Activated T-cell treated with anti-CD3 and anti-CD28 coated beads for 1 hour (primary cell): ENCODE measurements at places on chromosomes 12 and 14.

- DNase-seq, result no peak
Measured at GRCh38 chr12:107356266-107356936, 263.1 kb upstream of the CRY1 start.

DNA sequence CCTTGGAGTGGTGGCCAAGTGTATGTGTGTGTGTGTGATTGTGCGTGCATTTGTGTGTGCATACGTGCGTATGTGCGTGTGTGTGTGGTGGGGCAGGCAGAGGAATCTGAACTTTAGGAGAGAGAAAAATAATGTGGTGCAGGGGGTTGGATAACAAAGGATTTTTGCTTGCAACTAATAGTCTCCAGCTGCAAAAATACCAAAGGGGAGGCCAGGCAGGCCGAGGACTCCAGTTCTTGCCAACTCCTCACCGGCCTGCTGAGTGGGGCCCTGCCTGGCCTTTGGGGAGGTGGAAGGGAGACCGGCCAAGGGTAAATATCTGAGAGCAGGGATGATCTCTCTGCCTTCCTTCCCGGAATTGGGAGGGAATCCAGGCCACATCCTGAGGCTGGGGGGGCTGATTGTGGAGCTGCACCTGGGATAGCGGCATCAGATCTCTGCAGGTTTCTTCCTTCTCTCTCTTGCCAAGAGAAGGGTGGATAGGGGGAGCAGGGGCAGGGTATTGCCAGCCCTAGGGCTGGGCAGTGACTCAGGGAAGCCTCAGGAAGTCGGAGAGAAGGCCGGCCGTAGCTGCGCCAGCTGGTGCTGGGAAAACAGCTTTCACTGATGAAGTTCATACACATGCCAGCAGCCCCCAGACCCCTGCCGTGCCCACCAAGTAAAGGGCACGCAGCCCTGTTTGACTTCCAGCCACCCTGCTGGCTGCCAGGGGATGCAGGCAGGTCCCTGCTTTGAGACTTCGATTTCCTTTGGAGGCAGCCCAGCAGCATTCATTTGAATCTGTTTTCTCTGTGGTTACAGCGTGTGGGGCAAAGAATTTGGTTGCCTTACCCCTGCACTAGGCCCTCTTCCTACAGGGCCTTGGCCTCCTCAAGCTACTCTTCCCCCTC is 4.6 kb upstream of the LRP1-AS start:
- DNase-seq, result no peak

DNA sequence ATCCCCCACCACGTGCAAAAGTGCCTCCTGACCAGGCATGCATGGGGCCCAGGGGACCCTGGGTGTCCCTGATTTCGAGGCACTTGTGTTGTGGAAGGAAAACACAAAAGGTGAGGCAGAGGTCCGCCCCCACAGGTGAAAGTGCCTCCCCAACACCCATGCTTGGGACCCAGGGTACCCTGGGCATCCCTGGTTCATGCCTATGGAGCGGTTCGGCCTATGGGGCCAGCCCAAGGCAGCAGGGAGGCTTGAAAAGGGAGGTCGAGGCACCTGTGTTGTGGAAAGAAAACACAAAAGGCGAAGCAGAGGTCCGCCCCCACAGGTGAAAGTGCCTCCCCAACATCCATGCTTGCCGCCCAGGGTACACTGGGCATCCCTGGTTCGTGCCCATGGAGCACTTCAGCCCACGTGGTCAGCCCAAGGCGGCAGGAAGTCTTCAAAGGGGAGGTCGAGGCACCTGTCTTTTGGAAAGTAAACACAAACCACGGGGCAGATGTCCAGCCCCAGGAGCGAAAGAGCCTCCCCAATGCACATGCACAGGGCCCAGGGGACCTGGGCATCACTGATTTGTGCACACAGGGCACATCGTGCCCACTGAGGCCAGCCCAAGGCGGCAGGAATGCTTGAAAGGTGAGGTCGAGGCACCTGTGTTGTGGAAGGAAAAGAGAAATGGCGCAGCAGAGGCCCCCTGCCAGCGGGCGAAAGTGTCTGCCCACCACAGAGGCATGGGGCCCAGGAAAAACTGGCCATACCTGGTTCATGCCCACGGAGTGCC is 375.5 kb downstream of the ALG10 start:
- DNase-seq, result no peak

DNA sequence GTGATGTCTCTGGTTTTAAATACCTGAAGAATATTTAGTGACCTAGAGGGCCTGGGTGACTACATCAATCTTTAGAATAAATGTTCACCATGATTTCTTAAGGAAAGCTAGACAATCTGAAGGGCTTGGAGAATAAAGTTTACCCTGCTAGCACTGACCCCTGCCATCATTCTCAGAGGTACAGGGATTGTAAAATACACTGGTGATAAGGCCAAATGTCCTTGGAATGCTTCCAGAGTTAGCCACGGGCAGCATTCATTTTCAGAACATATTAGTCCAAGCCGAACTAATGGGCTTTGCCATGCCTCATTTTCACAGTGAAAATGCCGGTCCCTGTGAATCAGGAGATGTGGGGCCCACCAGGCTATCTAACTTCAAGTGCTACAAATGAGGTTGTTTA is 1381.7 kb upstream of the SEL1L start:
- DNase-seq, result no peak

DNA sequence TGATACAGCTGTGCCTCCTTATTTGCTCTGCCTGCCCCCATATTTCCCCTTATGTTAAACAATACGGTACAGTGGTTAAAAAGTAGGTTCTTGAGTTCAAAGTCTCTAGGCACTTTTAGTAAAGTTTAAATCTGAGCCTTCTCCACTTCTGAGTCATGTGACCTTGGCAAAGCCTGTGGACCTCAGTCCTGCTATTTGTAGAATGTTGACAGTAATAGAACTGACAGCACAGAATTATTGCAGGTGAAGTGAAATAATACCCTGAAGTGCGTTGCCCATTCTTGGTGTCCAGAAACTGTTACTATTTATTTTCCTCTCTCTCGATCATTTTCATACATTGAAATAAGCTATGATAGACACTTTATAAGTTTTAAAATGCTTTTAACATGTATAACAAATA is 499.7 kb downstream of the EGLN3 start:
- no peak for DNase-seq

DNA sequence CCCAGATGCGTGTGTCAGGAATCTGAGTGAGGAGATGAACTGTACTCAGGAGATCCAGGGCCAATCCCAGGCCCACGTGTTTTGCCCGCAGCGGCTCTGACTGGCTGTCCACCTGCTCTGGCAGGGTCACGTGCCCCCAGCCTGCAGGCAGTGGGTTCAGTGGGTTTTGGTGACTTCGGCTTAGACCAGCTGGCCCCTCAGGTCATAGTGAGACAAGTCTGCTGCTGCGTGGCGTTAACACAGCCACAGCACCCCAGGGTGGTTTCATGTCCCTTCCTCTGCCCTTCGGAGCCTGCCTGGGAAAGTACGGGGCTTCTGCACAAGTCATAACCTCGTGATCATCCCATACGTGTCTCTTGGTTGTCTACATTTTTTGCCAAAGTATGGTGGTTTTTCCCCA is 2.6 kb downstream of the FBRSL1 start:
- no peak for DNase-seq

- no peak for DNase-seq
Measured at GRCh38 chr14:74888164-74889158, 6.7 kb downstream of the DLST start.

DNA sequence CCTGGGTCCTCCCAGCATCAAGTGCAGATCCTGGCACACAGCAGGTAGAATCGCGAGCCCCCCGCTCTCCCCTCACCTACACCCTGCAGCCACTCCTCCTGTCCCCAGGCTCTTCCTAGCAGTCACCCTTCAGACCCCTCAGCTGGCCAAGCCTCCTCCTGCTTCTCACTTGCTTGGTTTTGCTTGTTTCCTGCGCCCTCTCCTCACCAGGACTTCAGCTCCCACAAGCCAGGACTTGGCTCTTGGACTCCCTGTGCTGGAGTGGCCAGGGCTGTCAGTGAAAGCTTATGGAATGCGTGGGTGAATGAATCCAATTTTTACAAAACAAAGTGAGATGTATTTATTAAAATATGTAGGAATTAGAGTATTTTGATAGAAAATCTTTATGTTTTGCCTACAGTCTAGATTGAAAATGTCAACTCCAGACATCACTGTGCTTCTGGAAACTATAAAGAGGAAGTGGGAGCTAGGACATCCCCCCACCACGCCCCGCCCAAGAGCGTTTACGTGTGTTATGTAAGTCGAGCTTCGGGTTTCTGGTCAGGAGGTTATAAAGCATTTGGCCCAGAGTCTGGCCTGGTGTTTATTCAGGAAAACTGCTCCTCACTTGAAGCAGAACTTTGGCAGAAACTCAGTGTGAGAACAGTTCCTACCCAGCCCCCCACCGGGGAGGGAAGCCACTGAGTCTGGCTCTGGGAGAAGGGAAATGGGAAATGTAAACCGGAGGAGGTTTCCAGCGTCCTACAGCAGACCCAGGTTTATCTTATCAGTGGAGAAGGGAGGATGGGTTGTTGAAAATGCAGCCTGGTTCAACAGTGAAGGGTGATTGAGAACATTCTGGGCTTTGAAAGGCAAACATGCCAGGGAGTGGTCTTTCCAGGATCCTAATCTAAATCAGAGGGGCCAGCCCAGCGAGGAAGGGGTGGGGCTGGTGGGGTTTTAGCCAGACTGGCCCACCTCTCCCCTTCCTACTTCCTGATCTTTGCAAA is 8.8 kb downstream of the ALDH2 start:
- no peak for DNase-seq

GRCh38 chr14:99286761-99287160 is 14.8 kb upstream of the BCL11B start:
- DNase-seq, result no peak

- no peak for DNase-seq
Measured at GRCh38 chr12:69107541-69107940, 131.8 kb upstream of the CPSF6 start.

GRCh38 chr12:53965281-53966084 is 7.4 kb upstream of the HOXC11 start:
- no peak for DNase-seq

DNA sequence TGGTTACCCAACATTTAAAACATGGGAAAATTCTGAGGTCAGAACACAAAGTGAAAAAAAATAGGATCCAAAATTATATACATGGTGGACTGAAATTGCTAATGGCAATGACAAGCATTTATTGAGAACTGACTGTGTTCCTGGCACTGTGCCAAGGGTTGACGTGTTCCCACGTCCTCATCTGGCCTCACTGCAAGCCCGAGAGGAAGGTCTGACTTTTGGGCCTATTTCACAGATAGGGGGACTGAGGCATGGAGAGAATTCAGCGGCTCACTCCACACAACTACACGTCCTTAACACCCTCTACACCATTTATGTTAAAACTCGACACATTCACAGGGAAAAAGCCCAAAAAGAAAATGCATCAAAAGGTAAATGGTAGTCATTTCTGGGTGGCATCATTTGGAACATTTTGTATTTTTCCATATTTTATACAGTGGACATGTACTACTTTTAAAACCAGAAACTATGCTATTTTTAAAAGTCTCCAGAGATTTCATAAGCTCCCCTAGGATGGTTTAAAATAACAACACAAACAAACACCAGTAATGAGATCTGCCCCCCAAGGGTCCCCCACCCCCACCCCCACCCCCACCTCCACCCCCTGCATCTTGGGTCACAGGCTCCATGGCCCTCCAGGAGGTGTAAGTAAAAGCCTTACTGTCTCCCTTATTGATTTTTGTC is 27.7 kb downstream of the CLMN start:
- DNase-seq, result no peak

DNA sequence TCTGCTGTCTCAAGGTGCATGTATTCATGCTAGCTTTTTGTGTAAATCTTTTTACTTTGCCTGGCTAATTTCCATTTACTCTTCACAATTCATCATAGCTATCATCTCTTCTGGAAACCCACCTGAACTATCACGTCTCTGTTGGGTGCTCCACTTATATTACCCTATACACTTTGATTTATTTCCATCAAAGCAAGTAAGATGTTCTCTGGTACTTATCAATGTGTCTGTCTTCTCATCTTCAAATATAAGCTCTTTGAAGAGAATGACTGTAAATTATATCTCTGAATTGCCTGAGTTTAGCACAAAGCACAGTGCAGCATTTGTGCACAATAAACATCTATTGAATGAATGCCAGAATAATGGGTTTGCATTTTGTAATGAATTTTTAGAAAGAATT is 1129.7 kb downstream of the LRFN5 start:
- DNase-seq, result no peak

DNA sequence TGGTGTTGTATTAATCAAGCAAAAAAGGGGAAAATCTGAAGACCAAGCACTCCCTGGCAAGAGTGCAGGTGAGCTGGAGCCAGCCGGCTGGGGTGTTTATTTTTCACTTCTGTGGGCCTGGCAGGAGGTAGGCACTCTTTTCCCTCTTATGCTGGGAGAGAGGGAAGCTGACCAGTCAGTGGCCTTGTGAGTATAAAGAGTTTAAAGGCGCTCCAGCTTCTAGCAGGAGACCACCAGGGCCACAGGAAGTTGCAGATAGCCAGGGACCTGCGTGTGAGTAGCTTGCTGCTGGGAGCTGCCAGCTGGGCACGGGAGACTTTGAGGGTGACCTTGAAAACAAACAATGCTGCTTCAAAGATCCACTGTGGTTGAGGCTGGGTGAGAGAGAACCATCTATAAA is 217.4 kb upstream of the PWP1 start:
- no peak for DNase-seq

- no peak for DNase-seq
Measured at GRCh38 chr14:72523424-72524294, 370.2 kb downstream of the DPF3 start.

GRCh38 chr12:120367924-120368788 is 808 bp downstream of the MSI1 start:
- DNase-seq, result no peak

- no peak for DNase-seq
Measured at GRCh38 chr14:96304956-96305355, 48.9 kb downstream of the BDKRB1 start.

- no peak for DNase-seq
Measured at GRCh38 chr12:53097207-53097563, 282 bp upstream of the IGFBP6 start.

DNA sequence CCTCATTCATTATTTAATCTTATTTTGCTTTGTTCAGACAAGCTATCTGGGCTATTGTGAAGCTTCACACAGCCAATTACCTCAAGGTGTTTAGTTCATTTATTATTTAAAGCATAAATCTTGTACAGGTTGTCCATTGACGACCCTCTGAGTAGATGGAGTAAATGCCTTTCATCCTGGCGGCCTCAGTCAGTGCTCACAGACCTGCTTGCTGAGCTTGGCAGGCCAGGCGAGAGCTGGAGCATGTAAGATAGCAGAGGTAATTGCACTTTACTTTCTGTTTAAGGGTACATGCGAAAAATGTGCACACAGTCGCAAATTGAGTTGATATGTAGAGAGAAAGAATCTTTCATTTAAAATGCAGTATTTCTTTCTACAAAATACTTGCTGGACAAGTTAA is 224.4 kb downstream of the NPAS3 start:
- DNase-seq, result no peak

DNA sequence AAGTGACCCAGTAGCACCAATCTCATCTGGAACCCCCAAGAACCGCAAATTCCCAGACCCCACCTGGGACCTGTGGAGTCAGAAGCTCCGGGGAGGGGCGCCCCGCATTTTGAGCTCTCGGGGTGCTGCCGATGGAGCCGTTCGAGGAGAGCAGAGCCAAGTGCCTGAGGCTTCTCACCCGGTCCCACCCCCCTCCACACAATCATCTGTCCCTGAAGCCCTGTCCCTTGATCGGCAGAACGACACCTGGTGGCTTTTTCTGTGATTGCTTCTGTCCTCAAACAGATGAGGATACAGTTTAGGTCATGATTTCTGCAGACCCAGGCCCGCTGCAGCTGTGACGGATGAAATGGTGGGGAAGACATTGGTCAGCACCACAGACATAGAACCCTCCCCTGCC is 74.7 kb downstream of the NOC4L start:
- peak; percentile 29 for DNase-seq
